Hematopoietic multipotent progenitor cell treated with erythropoietin and hydrocortisone succinate and interleukin-3 and kit ligand, for 6 days (in vitro differentiated cells): ENCODE measurements at places on chromosomes 7 and 10.

GRCh38 chr7:155469-155900, 36.9 kb upstream of the FAM20C start:
- no peak for DNase-seq

DNA sequence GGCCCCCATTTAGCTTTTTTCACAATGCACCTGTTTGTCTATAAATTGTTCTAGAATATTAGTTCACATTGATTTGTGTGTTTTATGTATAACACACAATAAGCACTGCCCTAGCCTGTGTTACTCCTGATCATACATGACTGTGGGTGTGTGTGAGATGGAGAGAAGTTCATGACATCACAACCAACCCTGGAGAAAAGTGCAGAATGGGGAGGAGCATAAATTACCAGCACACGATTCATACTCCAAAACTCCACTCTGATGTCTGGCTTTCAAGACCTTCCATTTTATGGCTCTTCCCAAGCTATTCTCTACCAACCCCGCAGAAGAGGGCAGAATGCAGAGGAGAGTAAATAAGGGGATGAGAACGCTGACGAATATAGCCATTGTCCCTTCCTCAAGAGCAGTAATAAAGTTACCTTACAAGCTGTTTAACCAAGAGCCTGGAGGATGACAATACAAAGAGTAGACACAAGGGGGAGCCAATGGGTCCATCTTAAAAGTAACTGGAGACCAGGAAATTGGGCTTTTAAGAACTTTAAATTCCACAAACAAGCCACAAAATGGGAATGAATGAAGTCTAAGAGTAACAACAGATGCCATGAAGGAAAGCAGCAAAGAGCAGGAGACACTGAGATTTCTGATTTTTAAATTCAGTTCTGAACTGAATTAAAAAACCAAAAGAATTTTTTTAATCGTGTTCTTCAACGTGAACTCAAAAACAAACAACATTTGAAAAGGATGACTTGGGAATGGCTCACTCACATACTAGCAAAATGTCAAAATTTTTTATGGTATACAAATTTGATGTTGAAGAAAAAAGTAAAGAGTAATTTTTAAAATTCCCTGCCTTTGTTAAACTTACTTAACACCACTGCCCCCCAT, 159.6 kb downstream of the PARD3 start:
- peak; percentile 73 for DNase-seq

- DNase-seq: no peak
Observed at GRCh38 chr7:37452346-37452745, 3.7 kb upstream of the ELMO1 start.

GRCh38 chr7:73971322-73971703, 56.7 kb upstream of the ELN start:
- no peak for DNase-seq

GRCh38 chr10:14751921-14752320, 22.8 kb downstream of the FAM107B start:
- no peak for DNase-seq

GRCh38 chr10:30719832-30720231, 90.3 kb upstream of the LYZL2 start:
- DNase-seq: no peak

DNA sequence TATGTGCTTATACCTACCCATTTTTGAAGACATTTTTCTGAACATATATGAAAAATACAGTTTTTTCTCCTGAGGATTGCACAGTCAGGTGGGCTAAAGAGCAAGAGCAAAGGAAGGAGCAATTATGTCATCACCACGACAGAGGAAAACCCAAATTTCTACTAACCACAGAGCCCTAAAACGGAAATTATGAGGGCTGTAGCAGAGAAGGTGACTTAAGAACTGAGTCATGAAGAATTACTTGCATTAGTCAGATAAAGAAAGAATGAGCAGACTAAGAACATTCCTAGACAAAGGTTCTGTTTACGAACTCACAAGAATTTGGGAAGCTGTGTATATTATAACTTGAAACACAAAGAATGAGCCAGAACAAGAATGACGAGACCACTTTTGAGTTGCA, 974.4 kb downstream of the NXPH1 start:
- no peak for DNase-seq

DNA sequence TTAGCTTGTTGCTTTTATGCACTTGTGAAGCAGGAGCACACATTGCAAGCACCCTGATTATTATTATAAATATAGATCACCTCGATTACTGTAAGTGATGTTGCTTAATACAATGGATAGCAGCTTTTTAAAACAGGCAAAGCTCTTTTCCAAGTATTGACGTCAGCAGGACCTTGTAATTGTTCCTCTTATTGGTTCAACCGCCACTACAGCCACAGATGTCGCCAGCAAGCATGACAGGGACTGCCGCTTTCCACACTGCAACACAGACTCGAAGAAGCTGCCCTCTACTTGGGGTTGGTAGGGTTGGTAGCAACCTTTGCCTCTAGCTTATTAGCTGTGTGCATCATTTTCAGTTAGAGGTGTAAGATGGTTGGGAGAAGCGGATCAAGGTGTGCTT, 167.6 kb downstream of the ZNF365 start:
- DNase-seq: no peak

GRCh38 chr10:119933179-119933578, 40.6 kb downstream of the SEC23IP start:
- peak; percentile 38 for DNase-seq

- peak; percentile 86 for DNase-seq
Observed at GRCh38 chr7:149494738-149495368, 2.8 kb downstream of the ZNF746 start.

- no peak for DNase-seq
Observed at GRCh38 chr7:115634633-115635032, 395.9 kb downstream of the TFEC start.

DNA sequence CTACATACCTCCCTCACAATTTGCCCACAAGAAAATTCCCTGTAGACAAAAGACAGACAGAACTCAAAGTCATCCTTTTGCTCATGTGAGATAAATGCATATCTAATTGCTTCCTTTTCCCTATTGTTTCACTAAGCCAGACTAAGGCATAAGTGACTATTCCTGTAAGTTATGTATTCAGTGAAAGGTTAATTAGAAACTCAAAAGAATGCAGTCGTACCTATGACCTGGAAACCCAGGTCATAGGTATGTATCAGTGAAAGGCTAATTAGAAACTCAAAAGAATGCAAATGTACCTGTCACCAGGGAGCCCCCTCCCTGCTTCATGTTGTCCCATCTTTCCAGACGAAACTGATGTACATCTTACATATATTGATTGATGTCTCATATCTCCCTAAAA, 10.3 kb upstream of the GARS1 start:
- DNase-seq: no peak

- DNase-seq: no peak
Observed at GRCh38 chr7:132207211-132207610, 369.1 kb downstream of the PLXNA4 start.

GRCh38 chr10:61752111-61753011, 89.6 kb downstream of the CABCOCO1 start:
- DNase-seq: no peak

DNA sequence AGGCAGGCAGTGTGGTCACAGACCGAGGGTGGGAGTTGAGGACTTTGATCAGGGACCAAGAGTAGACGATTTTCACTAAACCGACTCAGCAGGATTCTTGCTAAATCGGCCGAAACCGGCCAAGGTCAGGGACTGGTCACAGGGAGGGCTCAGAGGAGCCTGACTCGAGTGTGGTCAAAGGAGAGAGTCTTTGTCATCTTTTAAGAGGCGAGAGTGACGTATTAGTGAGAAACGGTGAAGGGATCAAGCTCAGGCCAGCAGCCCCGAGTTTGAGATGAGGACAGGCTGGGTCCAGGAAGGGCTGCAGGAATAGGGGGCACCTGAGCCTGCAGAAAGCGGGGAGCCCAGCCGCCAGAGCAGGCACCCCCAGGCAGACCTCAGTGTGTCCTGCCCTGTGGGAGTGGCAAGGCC, 41.6 kb upstream of the FAM20C start:
- DNase-seq: no peak

DNA sequence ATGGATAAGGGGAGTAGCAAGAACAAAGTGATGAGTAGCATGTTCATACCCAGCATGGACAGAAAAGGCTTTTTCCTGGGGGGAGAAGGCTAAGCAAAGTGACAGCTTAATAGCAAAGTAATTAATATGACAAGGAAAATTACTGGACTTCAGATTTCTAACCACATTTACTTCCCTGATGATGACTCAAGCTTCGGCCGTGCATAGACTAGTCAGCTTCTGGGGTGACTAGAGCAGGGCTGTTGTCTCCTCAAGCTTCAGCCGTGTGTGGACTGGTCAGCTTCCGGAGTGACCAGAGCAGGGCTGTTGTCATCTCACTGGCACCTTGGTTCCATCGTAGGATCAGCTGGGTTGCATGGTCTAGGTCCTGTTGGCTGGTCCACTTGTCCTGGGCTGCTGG, 2.1 kb upstream of the ZNF117 start:
- DNase-seq: no peak

DNA sequence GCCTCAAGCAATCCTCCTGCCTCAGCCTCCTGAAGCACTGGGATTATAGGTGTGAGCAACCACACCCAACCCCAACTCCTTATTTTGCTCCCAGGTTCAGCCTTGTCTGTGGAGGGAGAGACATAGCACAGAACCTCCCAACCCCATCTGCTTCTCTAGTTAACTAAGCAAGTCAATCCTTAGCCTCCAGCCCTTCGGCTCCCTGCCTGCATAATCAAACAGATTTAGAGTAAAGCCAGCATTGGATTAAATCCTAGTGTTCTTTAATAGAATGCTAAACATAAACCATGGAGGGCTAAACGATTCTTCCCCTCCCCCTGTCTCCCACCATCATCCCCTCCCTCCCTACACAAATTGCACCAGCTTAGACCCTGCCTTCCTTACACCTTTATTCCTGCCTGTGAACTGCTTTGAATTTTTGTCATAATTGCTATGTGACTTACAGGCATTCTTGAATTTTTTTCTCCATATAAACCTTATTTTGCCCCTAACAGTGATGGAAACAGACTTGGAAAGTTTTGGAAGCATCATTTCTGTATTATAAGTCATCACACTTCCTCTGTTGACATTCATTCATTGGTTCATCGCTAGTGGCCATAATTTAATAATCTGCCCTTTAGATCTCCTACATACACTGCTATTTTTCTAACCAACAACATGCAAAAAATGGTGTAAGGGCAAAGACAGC, 72.6 kb upstream of the TOMM7 start:
- no peak for DNase-seq

- peak; percentile 83 for DNase-seq
Observed at GRCh38 chr10:11180228-11180627, 162.6 kb downstream of the CELF2 start.

- DNase-seq: no peak
Observed at GRCh38 chr7:106393564-106394251, 108.9 kb upstream of the NAMPT start.

DNA sequence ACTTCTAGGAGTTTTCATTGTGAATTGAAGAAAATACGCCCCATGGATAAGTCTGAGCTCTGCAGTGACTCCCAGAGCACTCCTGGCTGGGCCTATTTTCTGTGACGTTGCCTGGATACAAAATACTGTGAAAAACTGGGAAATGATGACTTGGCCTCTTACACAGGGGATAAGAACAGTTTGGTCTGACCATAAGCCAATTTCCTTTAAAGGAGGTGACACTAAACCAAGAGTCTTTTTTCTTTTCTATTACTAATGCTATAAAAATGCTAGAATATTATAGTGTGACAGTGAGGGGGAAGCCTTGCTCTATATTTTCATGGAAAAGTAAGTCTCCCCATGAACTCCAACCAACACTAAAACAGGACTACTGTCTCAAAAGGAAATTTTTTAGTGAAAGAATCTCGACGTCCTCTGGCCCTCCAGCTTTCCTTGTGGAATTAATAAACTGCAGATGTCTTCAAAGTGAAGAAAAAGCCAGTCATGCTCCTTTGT, 45.5 kb downstream of the MYOF start:
- no peak for DNase-seq

DNA sequence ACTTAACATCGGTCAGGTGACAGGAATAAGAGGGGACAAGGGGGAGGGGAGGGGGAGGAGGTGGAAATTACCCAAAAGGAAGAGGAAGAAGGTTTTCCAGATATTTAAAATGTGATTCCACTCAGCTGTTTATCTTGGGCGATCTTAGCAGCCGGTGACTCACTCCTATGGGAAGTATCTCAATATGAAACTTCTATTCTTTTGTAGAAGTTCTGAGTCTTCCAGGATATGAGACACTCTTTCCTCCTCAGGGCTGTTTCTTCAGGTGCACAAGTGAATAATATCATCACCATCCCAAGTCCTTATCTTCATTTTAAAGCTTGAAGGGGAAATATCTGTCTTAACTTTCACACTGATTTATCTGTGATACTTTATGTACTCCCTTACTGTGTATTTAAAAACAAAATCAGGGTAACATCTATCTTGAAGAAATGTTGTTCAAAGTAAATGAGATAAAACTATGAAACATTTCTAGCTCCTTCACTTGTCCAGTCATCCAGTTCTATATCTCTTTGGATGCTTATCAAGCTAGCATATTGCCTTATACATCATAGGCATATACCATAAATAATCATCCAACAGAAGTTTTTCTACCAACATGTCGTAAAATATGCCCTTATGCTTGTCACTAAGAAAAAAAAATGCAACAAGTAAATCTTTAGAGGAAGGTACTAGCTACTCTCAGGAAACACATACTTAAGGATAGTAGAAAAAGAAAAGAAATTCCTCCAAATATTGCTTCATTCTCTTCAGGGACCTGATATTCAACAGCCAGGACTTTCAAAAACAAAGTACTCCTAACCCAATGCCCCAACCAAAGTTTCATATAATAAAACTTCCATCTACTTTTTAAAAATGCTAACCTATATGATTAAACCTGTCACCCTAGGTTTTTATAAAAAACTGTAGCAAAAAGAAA, 13.7 kb downstream of the DOCK4 start:
- DNase-seq: no peak

DNA sequence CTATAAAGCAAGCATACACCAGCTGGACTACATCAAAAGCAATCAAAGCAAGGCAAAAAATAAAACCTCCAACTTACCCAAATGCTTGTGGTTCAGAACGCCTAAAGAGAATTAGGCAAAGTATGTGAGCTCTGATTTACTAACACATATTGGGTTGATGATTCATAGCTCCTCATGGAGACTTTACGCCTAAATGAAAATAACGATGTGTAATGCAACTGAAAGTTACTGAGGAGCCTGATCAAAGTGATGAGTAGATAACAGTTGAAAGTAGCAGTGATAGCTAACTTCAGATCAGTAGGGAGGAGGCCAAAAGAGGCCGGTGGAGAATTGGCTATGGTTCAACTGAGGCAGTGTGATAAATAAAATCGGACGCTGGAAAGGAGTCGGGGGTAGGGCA, 85.0 kb downstream of the MPP7 start:
- DNase-seq: no peak

- DNase-seq: peak; percentile 26
Observed at GRCh38 chr7:158442260-158442659, 145.4 kb downstream of the PTPRN2 start.

DNA sequence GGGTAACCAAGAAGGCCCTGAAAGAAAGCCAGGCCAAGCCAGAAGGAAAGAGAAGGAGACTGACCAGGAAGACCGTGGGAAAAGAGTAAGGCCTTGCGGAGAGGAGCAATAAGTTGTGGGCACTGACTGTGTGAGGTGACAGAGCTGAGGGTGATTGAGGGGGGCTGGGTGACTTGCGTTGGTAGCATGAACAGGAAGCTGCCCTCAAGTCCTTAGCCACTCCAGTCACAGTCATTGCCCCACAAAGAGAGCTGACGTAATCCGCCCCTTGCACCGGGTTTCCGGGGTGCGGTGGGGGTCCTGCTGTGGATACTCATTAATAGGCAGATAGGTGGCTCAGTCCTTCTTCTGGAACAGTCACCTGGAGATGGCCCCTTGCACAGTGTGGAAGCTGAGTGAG, 16.1 kb upstream of the DMBT1 start:
- peak; percentile 35 for DNase-seq

- no peak for DNase-seq
Observed at GRCh38 chr7:156487811-156488533, 152.6 kb upstream of the RNF32 start.
